ENCODE measurements at places on chromosomes 2 and 18.

GRCh38 chr18:3900327-3900726, 450.4 kb downstream of the TGIF1 start:
- DNase-seq: no peak

DNA sequence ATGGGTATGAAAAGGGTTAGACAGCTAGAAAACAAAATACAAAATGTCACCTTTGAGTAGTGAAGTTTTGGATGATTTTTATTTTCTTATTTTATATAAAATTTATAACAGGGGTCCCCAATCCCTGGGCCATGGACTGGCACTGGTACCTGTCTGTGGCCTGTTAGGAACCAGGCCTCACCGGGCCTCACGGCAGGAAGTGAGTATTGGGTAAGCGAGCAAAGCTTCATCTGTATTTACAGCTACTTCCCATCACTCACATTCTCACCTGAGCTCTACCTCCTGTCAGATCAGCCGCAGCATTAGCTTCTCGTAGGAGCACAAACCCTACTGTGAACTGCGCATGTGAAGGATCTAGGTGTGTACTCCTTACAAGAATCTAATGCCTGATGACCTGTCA, 202.8 kb upstream of the TWIST2 start:
- no peak for DNase-seq

DNA sequence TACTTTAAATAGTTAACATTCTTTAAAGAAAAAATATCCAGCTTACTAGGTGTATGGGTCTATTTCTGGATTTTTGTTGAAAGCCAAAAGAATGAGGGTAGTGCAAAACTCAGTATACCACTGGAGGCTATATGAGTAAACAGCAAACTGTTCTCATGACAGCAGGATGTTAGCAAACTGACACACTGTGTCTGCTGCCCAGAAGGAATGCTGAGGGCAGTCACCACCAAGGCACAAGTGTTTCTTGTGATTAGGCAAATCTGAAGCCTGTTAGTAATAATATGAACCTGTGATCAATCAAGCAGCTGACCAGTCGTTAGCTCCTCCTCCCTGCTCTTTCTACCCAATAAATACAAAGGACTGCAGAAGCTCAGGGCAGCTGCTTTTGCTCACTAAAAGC, 50.5 kb upstream of the SULT1C3 start:
- no peak for DNase-seq

- DNase-seq: no peak
These were observed 66.9 kb downstream of the ICOS start for GRCh38 chr2:204003276-204003990.

DNA sequence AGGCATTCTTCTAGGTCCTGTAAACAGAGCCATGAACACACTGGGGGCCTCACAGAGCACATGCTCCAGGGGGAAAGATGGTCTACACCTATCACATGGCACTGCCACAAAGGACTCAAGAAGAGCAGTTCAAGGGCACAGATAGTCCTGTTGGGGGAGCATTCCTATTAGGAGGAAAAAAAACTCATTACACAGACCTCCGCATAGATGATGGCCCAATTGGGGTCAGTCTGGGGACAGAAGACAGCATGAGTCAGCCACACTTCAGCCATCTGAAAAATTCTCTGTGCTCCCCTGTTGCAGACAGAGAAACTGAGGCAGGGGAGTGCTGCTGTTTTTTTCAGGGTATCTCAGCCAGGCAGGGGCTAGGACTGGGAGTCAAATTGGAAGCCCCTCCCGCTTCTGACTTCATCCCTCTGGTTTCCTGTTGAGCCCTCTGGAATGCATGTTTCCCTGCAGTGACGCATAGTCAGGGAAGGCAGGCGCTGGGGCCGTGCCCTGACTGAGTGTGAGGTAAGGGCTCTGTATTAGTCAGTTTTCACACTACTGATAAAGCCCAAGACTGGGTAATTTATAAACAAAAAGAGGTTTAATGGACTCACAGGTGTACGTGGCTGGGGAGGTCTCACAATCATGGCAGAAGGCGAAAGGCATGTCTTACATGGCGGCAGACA, 67.9 kb downstream of the RHOB start:
- DNase-seq: no peak

DNA sequence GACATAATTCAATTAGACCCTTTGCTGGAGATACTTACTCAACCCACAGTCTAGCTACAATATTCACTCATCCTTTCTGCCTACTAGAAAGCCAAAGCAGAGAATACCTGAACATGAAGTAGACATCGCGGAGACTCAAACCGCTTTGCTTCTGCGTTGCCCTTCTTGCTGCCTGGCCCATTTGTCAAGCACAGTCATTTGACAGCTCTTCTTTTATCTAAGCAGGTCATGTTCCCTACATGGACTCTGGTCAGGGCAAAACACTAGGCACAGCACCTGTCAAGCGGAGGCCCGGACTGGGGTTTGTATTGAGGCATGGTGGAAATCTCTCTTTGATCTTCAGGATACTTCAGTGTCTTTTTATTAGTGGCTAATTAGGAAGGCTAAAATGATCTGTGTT, 89.7 kb downstream of the FARSB start:
- DNase-seq: no peak

- DNase-seq: no peak
These were observed 392.3 kb downstream of the GALNT13 start for GRCh38 chr2:154264024-154264423.

- no peak for DNase-seq
These were observed 69.9 kb downstream of the ZC3H6 start for GRCh38 chr2:112345030-112346027.

DNA sequence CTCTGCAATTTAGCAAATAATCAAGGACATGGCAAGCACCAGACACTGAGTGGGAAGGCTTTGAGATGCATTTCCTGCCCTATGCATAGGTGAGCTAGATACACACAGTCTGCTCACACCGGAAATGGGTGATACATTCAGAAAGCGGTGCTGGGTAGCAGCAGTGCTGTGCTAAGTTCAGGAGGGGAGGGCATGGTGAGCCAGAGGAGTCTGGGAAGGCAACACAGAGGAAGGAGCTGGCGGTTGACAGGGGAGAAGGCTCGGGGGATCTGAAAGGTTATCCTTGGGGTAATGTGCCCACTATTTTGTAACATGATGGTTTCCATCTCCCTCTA, 57.4 kb upstream of the EPAS1 start:
- peak; percentile 43 for DNase-seq

GRCh38 chr18:44041553-44041952, 639.1 kb upstream of the SETBP1 start:
- no peak for DNase-seq

GRCh38 chr2:193231634-193232033, 1036.9 kb upstream of the TMEFF2 start:
- no peak for DNase-seq

- no peak for DNase-seq
These were observed 126.3 kb downstream of the C2orf74 start for GRCh38 chr2:61288070-61288841.

DNA sequence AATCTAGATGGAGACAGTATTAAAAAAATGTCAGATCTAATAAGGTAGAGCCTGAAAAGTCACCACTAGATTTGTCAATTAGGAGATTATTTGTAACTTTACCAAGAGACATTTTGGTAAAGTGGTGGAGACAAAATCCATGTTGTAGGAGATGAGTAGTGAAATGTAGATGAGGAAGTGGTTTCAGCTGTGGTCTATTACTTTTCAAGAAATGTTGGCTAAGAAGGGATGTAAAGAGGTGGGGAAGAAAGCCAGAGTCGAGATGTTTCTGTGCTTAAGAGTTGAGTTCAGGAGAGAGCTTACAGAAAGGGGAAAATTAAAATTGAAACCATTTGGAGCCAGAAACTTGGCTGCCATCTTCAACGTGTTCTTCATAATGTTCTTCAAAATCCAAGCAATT, 22.2 kb downstream of the ACVR2A start:
- DNase-seq: no peak

DNA sequence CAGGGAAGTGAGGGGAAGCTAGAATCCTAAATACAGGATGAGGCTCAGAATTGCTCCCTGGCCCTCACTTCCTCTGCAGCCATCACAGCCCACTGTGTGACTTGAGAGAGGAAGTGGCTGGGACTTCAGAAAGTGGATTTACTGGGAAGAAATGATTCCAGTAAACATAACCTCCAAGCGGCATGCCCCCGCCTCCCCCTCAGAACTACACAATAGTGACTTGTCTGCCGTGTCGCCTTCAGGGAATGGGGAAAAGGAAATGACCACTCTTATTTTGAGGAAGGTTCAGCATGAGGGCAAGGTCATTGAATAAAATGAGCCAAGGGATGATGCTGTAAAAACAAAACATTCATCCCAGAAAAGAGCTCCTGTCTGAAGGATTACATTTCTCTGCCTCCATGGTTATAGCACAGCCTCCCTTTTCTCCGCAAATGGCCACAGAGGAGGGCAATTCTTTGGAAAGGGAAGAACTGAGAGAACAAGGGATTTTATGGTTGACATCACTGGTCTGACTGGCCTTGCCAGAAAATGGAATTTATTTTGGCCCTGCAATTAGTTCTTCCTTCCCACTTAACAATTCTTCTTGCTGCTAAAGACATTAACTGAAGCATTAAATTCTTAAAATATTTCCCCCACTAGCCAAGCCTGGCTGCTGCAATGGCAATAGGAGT, 78.9 kb upstream of the DAPL1 start:
- no peak for DNase-seq

DNA sequence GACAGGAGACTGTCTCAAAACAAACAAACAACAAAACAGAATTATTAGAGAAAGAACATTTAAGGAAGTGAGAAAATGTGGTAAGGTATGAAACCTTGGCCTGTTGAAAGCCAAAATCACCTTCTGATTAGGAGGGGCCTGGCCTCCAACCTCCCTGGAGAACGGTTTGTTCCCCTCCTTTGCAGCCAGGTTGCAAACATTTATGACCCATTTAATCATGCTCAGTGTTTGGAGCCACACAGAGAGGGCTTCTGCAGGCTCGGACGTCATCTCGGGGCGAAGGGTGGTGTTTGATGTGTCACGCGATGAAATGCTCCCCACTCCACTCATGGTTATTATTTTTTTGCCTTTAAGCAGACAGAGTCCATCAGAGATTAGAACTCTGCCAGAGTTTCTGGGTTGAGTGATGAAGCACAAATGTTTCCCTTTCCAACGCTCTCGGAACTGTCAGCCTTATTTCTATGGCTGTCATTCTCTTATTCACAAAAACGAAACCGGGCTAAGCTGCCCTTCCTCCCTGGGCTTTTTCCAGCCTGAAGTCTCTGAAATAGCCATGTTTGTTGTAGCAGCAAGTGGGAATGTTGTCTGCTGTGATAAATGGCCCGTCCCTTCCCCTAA, 33.6 kb upstream of the ROCK2 start:
- DNase-seq: no peak

DNA sequence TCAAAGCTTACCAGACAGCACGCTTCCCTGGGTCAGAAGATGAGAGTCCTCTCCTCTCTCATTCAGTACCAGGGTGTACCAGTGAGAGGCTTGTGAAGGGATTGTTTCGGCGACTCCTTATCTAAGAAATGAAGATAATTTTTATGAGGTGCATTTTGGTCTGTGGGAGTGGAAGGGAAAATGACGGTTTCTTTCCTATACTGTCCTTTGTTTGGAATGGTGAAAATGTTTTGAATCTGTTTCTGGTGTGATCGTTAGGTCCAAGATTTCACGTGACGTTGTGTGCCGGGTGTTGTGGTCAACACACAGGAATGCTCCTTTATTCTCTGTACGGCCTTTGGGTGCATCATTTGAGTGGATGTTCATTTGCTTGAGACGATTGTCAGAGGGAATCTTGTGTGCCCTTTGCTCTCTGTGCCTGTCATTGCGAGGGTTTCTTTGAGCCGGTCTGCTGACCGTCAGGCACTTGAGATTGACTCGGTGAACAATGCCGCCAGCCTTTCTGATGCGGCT, 183.5 kb downstream of the AGAP1 start:
- no peak for DNase-seq

DNA sequence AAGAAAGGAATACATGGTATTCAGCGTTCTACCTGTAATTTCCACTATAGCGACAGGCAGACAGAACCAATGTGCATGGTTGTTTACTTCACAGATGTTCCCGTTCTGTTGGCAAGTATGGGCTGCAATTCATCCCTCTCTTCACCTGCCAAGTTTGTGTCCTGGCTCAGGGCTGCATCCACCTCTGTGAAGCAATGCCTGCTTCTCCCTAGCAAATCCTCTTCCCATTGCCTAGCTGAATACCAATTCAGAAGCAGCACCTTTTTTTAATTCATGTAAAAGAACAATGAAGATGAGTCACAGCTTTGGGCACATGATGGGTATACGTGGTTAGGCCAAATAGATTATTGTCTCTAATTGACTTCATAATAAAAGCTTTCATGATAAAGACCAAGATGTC, 54.7 kb upstream of the LRATD1 start:
- no peak for DNase-seq

DNA sequence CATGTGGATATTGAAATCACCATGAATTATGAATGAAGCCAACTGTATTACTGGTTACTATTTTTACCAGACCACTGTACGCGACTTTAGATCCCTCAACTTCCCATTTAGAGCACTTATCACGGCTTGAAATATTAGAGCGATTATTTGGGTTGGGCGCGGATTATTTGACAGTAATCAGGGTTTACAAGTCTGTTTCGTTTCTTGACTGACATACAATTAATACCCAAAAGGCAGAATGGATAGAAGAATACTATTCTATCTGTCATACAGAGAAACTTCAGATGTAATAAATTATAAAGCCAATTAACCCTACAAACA, 496 bp upstream of the NAPG start:
- no peak for DNase-seq

DNA sequence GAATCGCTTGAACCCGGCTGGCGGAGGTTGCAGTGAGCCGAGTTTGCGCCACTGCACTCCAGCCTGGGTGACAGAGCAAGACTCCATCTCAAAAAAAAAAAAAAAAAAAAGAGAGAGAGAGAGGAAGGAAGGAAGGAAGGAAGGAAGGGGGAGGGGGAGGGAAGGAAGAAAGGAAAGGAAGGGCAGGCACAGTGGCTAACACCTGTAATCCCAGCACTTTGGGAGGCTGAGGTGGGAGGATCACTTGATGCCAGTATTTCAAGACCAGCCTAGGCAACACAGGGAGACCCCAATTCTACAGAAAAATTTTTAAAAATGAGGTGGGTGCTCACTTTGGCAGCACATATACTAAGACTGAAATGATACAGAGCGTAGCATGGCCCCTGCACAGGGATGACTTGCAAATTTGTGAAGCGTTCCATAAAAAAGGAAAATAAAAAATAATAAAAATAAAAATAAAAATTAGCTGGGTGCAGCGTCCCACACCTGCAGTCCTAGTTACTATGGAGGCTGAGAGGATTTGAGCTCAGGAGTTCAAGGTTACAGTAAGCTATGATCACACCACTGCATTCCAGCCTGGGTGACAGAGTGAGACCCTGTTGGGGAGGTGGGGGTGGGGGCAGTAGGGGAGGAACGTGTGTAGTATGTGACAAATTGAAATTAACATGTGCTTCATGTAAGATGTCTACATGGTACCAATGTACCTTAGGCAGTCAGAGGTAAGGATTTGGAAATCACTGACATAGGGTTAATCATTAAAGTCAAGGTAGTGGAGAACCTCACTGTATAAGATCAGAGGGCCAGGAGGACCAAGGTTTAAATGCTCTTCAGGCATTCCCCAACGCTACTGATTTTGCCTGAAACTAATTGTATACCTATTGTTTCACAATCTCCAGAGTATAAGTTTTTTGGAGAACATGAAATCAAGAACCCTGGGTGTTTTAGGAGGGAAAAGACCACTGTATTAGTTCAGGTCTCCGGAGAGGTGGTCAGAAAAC, 1.4 kb downstream of the WDCP start:
- no peak for DNase-seq

All from activated CD4-positive, alpha-beta T cell treated with anti-CD3 and anti-CD28 coated beads for 24 hours (primary cell).